Hair follicular keratinocyte (primary cell): ENCODE measurements at places on chromosomes 3 and 15. TPM values are rescaled to one million over a fixed set of nuclear protein-coding genes. Genes with fewer than 3 reads are reported as not detected.

CCDC14 gene
- 10.8 and 11.5 TPM in 2 replicates for total RNA-seq

TGM5 gene
- 0.16 TPM in 1 of 2 replicates, not detected in the other for total RNA-seq

WDR5B gene
- total RNA-seq: 1.8 and 2.0 TPM in 2 replicates

HES1 gene
- total RNA-seq: 45.3 and 97.6 TPM in 2 replicates

XCR1 gene
- not detected in 2 replicates for total RNA-seq

GNAT1 gene
- not detected in 2 replicates for total RNA-seq

SPTBN5 gene
- total RNA-seq: 0.04 and 0.31 TPM in 2 replicates

TNFSF10 gene
- total RNA-seq: 15.1 and 30.1 TPM in 2 replicates

PDE8A gene
- 12.3 and 13.9 TPM in 2 replicates for total RNA-seq

CCRL2 gene
- total RNA-seq: not detected in 2 replicates

GAP43 gene
- total RNA-seq: not detected in 2 replicates

C3orf20 gene
- total RNA-seq: not detected in 2 replicates

PODXL2 gene
- 2.4 and 5.5 TPM in 2 replicates for total RNA-seq

PPP1R14D gene
- total RNA-seq: not detected in 2 replicates

NANOGP8 gene
- total RNA-seq: not detected in 2 replicates

IGSF11 gene
- total RNA-seq: not detected in 2 replicates

ISG20 gene
- total RNA-seq: 6.3 and 27.8 TPM in 2 replicates

EFHB gene
- not detected in 2 replicates for total RNA-seq

VWA5B2 gene
- not detected in 2 replicates for total RNA-seq

C15orf62 gene
- total RNA-seq: not detected in 2 replicates

ACTC1 gene
- total RNA-seq: not detected in 2 replicates

FETUB gene
- total RNA-seq: not detected in 2 replicates

LINGO1 gene
- total RNA-seq: not detected in 2 replicates

VEPH1 gene
- total RNA-seq: 0.08 and 0.34 TPM in 2 replicates

TICRR gene
- 3.9 and 8.9 TPM in 2 replicates for total RNA-seq

SPINK8 gene
- total RNA-seq: not detected in 2 replicates

DUOX1 gene
- total RNA-seq: 14.2 and 22.7 TPM in 2 replicates

CCDC33 gene
- not detected in 2 replicates for total RNA-seq

PPM1L gene
- 0.31 and 0.42 TPM in 2 replicates for total RNA-seq

IQCF5 gene
- not detected in 2 replicates for total RNA-seq

EPHB1 gene
- 0.08 TPM in 2 replicates for total RNA-seq

IL17RB gene
- not detected in 2 replicates for total RNA-seq

PLS1 gene
- total RNA-seq: 9.1 and 13.4 TPM in 2 replicates

TMEM207 gene
- total RNA-seq: not detected in 2 replicates

TWF2 gene
- total RNA-seq: 149 and 181 TPM in 2 replicates

SLC28A1 gene
- total RNA-seq: not detected in 2 replicates

JMJD7 gene
- 15.5 and 24.1 TPM in 2 replicates for total RNA-seq

CCR8 gene
- total RNA-seq: not detected in 2 replicates

MYL3 gene
- not detected in 2 replicates for total RNA-seq

GRM7 gene
- total RNA-seq: not detected in 2 replicates

RPSA gene
- 2,555 and 2,813 TPM in 2 replicates for total RNA-seq

LRRN1 gene
- total RNA-seq: 0.08 TPM in 1 of 2 replicates, not detected in the other

INSYN1 gene
- 0.08 and 0.42 TPM in 2 replicates for total RNA-seq

KLHL40 gene
- total RNA-seq: not detected in 2 replicates
